Upper lobe of right lung (tissue), 1 donor: ENCODE measurements at places on chromosomes 12 and 14. TPM values are rescaled to one million over a fixed set of nuclear protein-coding genes. Genes with fewer than 3 reads are reported as not detected.
A peak's percentile ranks its signal among the peaks of the same experiment; 100 is the strongest.

KLRF2 gene
- total RNA-seq = not detected

ETFBKMT gene
- 2.8 TPM for total RNA-seq

FAM181A gene
- 3.5 TPM for total RNA-seq

PLCZ1 gene
- total RNA-seq = not detected

CCND2 gene
- total RNA-seq = 94.2 TPM

FAM161B gene
- total RNA-seq = 3.8 TPM

GLS2 gene
- total RNA-seq = 5.5 TPM

ERO1A gene
- total RNA-seq = 47.2 TPM

MMP17 gene
- total RNA-seq = 4.1 TPM

DNA sequence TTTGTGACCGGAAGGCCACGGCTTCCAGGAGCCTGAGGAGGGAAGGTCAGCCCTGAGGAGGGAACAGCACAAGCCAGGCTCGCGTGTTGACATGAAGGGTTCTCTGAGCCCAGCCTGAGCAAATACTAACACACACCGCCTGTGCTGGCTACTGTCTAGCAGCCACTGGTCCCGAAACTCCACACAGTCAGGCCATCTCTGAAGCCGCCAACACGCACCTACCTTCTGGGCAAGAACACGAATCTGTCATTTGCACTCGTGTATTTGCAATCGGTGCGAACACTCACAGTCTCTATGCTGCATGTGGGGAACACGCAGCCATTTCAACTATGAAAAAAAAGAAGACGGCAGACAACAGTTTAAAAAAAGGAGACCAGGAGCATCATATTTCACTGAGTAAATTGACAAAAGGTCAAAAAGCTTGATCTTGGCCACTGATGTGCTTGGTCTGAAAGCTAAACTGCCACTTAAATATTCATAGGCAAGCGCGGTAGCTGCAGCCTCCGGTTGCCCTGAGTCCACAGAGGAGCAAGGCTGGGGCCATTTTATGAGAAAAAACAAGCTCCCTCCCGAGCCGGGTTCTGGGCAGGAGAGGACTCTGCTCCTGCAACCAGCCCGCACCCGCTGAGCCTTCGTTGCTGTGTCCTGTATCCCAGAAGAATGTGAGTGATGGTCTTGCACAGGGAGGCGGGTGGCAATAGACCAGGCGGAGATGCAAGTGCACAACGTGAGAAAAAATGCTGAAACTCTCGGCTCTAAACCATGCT is 57.8 kb downstream of the RIMBP2 start:
- DNase-seq = peak; percentile 22

GRCh38 chr12:92971859-92972524 is 42.9 kb upstream of the EEA1 start:
- no peak for DNase-seq

DNA sequence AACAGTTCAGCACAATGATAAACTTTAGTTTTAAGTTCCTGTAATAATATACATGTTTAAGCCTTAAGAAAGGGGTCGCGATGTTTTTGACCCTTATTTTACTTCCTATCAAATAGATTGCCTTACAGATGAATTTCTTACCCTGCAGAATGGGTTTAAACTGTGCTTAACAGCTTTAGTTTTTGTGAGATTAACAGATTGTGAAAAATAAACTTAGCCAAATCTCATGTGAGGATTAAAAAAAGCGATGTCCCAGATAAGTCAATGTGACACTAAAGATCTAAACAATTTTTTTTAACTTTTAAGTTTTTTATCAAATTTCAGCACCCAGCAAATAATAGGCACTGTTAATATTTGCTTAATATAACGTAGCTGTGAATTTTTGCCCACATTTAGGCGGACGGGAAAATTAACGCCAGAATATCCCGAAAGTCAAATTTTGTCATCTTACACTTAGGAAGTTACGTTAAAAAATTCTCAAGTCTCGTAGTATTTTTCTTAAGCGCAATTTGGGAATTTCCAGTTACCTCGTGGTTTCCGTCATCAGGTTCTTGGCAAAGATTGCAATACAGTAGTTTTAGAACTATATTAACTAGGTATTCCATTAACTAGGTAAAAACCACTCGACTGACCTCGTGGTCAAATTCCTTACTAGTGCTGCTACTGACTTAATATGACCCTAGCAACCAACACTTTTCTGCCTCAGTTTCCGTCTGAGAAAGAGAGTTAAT is 1.2 kb downstream of the HNRNPC start:
- no peak for DNase-seq

DNA sequence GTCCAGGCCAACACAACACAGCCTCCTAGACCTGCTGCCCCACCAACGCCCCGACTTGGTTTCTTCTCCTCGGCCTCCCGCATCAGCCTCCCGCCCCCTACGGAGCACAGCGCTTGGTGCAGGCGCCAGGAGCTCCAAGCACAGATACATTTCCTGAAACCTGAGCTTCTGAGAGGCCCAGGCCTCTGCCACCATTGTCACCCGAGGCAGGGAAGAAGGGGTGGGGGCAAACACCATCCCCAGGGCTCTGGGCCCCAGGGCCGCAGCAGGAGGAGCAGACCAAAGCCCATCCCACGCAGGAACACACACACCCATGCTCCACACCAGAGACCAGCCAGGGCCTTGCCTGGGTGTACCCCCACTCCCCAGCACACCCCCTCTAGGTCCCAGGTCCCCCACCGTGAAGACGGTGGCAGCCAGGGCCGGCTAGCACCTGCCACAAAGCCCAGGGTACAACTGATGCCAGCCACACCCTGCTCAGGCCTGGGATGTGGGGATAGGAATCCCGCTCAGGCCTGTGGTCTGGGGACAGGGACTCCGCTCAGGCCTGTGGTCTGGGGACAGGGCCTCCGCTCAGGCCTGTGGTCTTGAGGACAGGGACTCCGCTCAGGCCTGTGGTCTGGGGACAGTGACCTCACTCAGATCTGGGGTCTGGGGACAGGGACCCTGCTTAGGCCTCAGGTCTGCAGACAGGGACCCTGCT is 5.4 kb downstream of the JAG2 start:
- no peak for DNase-seq

GRCh38 chr14:88503754-88504406 is 50.9 kb downstream of the PTPN21 start:
- DNase-seq = no peak

DNA sequence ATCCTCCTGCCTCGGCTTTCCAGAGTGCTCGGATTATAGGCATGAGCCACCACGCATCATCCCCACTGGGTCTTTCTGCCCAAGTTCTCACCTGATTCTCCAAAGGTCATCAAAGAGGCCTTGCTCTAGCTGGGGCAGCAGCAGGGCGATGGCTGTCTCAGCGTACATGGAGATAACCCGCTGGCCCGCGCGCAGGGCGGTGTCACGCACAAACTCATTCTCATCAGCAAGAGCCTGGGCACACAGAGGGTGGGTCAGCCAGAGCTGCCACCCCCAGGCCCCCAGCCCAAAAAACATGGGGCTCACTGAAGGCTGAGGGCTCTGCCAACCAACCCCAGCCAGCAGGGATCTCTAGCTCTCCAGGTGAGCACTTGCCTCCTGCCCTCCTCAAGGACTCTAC is 27.7 kb upstream of the RAB35 start:
- no peak for DNase-seq

- no peak for DNase-seq
Observed at GRCh38 chr14:22512106-22512814, 76.8 kb downstream of the DAD1 start.

DNA sequence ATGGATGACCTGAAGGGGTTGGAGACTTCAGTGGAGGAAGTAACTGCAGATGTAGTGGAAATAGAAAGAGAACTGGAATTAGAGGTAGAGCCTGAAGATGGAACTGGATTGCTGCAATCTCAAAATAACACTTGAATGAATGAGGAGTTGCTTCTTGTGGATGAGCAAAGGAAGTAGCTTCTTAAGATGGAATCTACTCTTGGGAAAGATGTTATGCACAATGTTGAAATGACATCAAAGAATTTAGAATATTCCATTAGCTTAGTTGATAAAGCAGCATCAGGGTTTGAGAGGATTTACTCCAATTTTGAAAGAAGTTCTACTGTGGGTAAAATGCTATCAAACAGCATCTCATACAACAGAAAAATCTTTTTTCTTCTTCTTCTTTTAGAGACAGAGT is 186.4 kb upstream of the PRKD1 start:
- no peak for DNase-seq

DNA sequence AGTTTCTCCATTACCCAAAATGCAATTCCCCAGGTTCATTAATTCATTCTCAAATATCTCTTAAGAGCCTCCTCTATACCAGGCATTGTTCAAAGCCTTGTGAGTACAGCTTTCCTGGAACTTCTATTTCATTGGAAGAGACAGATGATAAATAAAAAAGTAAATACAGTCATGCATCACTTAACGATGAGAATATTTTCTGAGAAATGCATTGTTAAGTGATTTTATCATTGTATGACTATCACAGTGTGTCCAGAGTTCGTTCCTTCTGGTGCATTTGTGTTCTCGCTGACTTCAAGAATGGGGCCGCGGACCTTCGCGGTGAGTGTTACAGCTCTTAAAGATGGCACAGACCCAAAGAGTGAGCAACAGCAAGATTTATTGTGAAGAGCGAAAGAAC is 66.0 kb downstream of the ANO4 start:
- no peak for DNase-seq
